AG04450 (cell line): ENCODE measurements at places on chromosomes 4 and X. TPM values are rescaled to one million over a fixed set of nuclear protein-coding genes. Genes with fewer than 3 reads are reported as not detected.

The CSAG3 gene
- polyA plus RNA-seq, result not detected in 2 replicates

The S100G gene
- polyA plus RNA-seq, result not detected in 2 replicates

The CYBB gene
- 0.02 TPM in 1 of 2 replicates, not detected in the other for polyA plus RNA-seq

The AMMECR1 gene
- polyA plus RNA-seq, result 10.2 and 13.0 TPM in 2 replicates

The PSAPL1 gene
- polyA plus RNA-seq, result not detected in 2 replicates

The MAGEC2 gene
- polyA plus RNA-seq, result not detected in 2 replicates

The EXOSC9 gene
- polyA plus RNA-seq, result 23.5 and 34.7 TPM in 2 replicates

The CXCL13 gene
- polyA plus RNA-seq, result not detected in 2 replicates

The MXRA5 gene
- 25.9 and 26.3 TPM in 2 replicates for polyA plus RNA-seq

The CLDN22 gene
- not detected in 2 replicates for polyA plus RNA-seq

The BEX1 gene
- polyA plus RNA-seq, result 0.26 and 0.66 TPM in 2 replicates

The NUDT10 gene
- polyA plus RNA-seq, result 2.3 and 2.5 TPM in 2 replicates

The SSX4 gene
- not detected in 2 replicates for polyA plus RNA-seq

The RPL34 gene
- 2,621 and 2,960 TPM in 2 replicates for polyA plus RNA-seq

The UGT2B15 gene
- polyA plus RNA-seq, result not detected in 2 replicates

The SMIM43 gene
- polyA plus RNA-seq, result 6.0 and 7.4 TPM in 2 replicates

The FUNDC2 gene
- polyA plus RNA-seq, result 83.9 and 93.0 TPM in 2 replicates

The EPHA5 gene
- polyA plus RNA-seq, result 0.02 and 0.04 TPM in 2 replicates

The DCUN1D4 gene
- 55.7 and 67.2 TPM in 2 replicates for polyA plus RNA-seq

The TMSB15C gene
- 4.4 and 7.1 TPM in 2 replicates for polyA plus RNA-seq

The CSAG2 gene
- not detected in 2 replicates for polyA plus RNA-seq

The FGF2 gene
- polyA plus RNA-seq, result 18.4 and 25.1 TPM in 2 replicates

The KLHL4 gene
- 0.17 and 0.33 TPM in 2 replicates for polyA plus RNA-seq

The CCSER1 gene
- not detected in 2 replicates for polyA plus RNA-seq

The HTRA3 gene
- 16.3 and 19.7 TPM in 2 replicates for polyA plus RNA-seq

The ZAR1 gene
- not detected in 2 replicates for polyA plus RNA-seq

The SMIM10 gene
- polyA plus RNA-seq, result 8.3 and 10.7 TPM in 2 replicates

The TMPRSS11D gene
- not detected in 2 replicates for polyA plus RNA-seq

The INTS6L gene
- 6.9 and 10.4 TPM in 2 replicates for polyA plus RNA-seq

The MAGEA11 gene
- polyA plus RNA-seq, result not detected in 2 replicates

The VCX2 gene
- not detected in 2 replicates for polyA plus RNA-seq

The MAGEA2 gene
- polyA plus RNA-seq, result not detected in 2 replicates

The PJA1 gene
- 25.7 and 30.7 TPM in 2 replicates for polyA plus RNA-seq

The P2RY10 gene
- not detected in 2 replicates for polyA plus RNA-seq

The HELT gene
- polyA plus RNA-seq, result not detected in 2 replicates

The TBX22 gene
- not detected in 2 replicates for polyA plus RNA-seq

The NFKB1 gene
- polyA plus RNA-seq, result 24.1 and 24.6 TPM in 2 replicates

The ENAM gene
- 0.05 and 0.14 TPM in 2 replicates for polyA plus RNA-seq

The PPP2R2C gene
- 0.07 TPM in 1 of 2 replicates, not detected in the other for polyA plus RNA-seq

The FRG2 gene
- polyA plus RNA-seq, result not detected in 2 replicates

The SPCS3 gene
- 64.0 and 84.3 TPM in 2 replicates for polyA plus RNA-seq

The CFAP99 gene
- not detected in 2 replicates for polyA plus RNA-seq

The KANTR gene
- polyA plus RNA-seq, result 3.2 and 3.8 TPM in 2 replicates

The VEGFD gene
- 0.24 and 0.43 TPM in 2 replicates for polyA plus RNA-seq

The CDX4 gene
- polyA plus RNA-seq, result not detected in 2 replicates

The NHS gene
- polyA plus RNA-seq, result 2.0 and 2.3 TPM in 2 replicates

The DCAF4L1 gene
- polyA plus RNA-seq, result 0.01 and 0.04 TPM in 2 replicates

The SLC2A9 gene
- 2.4 and 3.0 TPM in 2 replicates for polyA plus RNA-seq

The CXCL11 gene
- polyA plus RNA-seq, result 0.05 and 0.09 TPM in 2 replicates

The ARHGAP6 gene
- polyA plus RNA-seq, result 3.7 and 4.0 TPM in 2 replicates

The GPR50 gene
- not detected in 2 replicates for polyA plus RNA-seq
